ENCODE measurements at places on chromosomes 5 and 9. TPM values are rescaled to one million over a fixed set of nuclear protein-coding genes. Genes with fewer than 3 reads are reported as not detected.

The NR5A1 gene
- total RNA-seq, result not detected

DNA sequence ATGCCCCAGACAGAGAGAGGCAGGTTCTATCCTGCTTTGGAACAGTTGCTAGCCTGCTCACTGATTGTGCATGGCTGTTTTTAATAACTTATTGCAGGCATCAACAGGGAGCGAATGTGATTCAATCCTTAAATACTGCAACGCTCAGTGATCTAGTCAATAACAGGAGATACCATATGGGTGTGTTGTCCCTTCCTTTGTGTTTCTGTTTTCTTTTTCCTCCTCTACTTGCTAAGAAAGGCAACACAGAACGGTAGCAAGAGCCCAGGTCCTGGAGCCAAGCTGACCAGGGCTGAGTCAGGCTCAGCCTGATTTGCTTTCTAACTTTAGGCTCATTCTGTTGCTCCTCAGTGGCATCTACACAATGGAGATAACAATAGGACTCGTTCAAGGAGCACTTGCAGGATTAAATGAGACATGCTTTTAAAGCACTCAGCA is 98.6 kb upstream of the EQTN start:
- no peak overlapping the region for H3K27ac ChIP-seq
- H3K4me1 ChIP-seq, result no peaks in the 10 kb centered on the region
- no peak for DNase-seq
- no peak overlapping the region for H3K4me3 ChIP-seq
- peaks cover 36% of the 10 kb centered on the region for H3K27me3 ChIP-seq

DNA sequence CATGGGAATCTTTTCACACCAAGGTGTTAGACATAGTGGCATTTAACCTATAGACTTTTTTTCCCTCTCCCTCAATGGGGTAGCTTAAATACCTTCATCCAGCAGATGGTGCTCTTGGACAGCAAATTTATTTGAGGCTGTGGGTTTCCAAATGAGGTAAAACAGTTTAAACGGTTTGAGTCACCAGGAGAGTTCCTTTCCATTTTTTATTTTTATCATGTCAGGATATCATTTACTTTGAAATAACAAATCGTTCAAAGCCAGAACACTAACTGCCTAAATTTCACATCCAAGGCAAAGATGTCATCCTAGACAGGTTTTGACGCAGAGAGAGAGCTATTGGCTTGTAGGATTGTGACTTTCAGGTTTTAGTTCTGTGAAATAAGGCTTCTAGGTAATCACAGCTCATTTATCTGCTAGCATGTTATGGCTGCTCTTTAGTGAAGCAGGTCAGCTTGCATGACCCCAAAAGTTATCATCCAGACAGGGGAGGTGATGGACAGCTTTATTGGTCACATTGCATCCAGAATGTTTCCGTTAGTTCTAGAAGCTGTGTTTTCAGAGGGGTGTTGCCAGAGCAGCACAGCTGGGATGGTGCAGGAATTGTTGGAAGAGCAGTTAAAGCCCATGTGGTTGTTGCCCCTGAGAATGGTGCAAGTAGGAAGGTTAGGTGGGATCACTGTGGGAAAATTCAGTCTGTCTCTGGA is 69.8 kb downstream of the KDM4C start:
- peak; percentile 56 for DNase-seq
- no peaks in the 10 kb centered on the region for H3K27me3 ChIP-seq
- H3K36me3 ChIP-seq, result peaks cover 24% of the 10 kb centered on the region
- peak overlapping the region; percentile 53 for H3K27ac ChIP-seq
- H3K4me3 ChIP-seq, result no peak overlapping the region

- no peak for DNase-seq
- no peak overlapping the region for H3K27ac ChIP-seq
- peaks cover 11% of the 10 kb centered on the region for H3K36me3 ChIP-seq
- no peak overlapping the region for H3K4me3 ChIP-seq
- no peaks in the 10 kb centered on the region for H3K27me3 ChIP-seq
Measured at GRCh38 chr5:142803428-142804125, 33.4 kb downstream of the ARHGAP26 start.

DNA sequence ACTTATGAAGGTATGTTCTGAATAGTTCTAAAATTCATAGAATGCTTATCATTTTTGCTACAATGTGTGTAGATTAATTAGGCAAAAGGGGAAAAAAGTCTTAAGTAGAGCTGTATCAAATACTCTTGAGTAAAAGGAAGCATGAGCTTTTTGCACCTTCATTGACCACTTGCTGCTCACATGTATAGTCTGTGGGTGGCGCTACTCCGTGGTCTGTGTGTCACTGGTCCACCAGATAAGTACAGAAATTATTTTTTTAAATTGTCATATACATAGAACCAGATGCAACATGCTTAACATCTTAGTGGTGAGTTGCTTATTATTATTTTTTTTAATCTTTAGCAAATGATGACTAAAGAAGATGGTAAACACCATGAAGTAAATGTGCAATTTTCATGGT is 130.2 kb downstream of the MAN2A1 start:
- H3K36me3 ChIP-seq, result peaks cover 22% of the 10 kb centered on the region
- no peaks in the 10 kb centered on the region for H3K4me1 ChIP-seq
- H3K27me3 ChIP-seq, result no peaks in the 10 kb centered on the region
- no peak overlapping the region for H3K4me3 ChIP-seq

DNA sequence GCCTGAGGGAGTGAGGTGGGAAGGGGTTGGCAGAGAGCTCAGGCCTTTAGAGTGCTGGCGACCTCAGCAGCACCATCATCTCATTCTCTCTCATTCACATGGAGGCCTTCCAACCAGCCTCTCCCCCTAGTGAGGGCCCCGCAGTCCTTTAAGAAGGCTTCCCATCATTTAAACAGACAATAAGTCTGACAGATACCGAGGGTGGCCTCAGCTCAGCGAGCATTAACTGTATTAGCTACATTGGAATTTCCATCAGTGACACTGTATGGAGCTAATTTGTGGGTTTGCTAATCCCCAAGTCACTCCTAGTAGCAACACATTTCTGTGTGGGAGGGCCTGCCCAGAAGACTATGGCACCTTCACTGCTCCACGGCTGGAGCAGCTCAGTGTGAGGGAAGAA is 75.8 kb downstream of the INSYN2B start:
- H3K27ac ChIP-seq, result no peak overlapping the region
- no peak overlapping the region for H3K4me3 ChIP-seq
- H3K27me3 ChIP-seq, result no peaks in the 10 kb centered on the region
- H3K4me1 ChIP-seq, result peaks cover 13% of the 10 kb centered on the region
- H3K36me3 ChIP-seq, result peaks cover 14% of the 10 kb centered on the region
- no peak for DNase-seq

DNA sequence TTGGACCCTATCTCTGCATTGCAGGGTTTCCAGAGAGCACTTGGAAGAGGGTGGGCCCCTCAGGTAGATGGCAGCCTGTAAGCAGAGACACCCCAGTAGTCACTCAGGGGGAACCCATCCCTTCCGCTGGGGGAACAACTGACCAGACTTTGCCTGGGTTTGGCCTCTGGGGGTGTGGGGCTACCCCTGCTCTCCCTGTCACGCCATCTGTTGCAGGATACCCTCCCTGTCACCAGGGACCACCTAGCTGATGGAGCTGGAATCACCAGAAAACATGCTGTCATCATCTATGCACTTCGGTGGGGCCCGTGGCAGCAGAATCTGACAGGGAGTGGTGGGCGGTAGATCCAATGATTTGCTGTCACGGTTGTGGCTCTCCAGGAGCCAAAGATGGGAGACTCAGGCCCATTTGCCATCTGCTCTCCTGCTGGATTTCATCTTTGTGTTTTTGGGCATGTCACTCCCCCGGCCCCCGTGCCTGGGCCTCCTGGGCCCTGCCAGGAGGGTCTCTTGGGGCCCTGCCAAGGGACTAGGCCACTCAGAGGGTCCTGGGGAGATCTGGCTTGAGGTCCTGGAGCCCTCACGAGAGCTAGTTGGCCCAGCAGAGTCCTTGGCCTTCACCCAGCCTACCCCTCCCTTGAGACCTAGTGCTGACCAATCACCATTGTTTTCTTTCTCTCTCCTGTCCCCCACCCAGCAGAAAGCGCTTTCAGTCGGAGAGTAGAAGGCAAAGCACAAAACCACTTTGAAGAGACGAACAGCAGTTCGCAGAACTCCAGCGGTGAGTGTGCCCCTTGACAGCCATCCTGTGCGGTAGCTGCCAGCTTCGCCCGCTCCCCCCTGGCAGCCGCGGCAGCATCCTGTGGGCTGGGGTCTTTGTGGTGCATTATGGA is 45.9 kb downstream of the AMBP start:
- DNase-seq, result peak; percentile 30
- H3K4me1 ChIP-seq, result peaks cover 4% of the 10 kb centered on the region
- no peaks in the 10 kb centered on the region for H3K27me3 ChIP-seq
- H3K27ac ChIP-seq, result no peak overlapping the region
- no peaks in the 10 kb centered on the region for H3K36me3 ChIP-seq

DNA sequence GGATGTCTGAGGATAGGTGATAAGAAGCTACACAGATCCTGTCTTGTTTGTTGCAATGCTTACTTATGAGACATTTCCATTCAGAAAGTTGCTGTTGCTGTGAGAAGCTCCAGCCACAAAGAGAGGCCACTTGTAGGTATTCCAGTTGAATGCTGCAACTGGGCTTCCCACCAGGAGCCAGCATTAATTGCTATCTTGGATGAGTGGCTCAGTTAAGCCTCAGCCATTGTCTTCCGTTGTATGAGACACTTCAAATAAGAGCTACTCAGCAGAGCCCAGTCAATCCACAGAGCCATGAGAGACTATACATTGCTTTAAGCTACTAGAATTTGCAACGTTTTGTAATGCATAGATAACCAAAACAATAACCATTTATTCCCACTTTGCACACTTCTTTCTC is 104.3 kb upstream of the ARRDC3 start:
- no peak overlapping the region for H3K4me3 ChIP-seq
- peaks cover 1% of the 10 kb centered on the region for H3K36me3 ChIP-seq
- no peak overlapping the region for H3K27ac ChIP-seq

- H3K36me3 ChIP-seq, result no peaks in the 10 kb centered on the region
- no peak overlapping the region for H3K27ac ChIP-seq
- H3K27me3 ChIP-seq, result no peaks in the 10 kb centered on the region
- no peak for DNase-seq
- no peak overlapping the region for H3K4me3 ChIP-seq
- no peaks in the 10 kb centered on the region for H3K4me1 ChIP-seq
Measured at GRCh38 chr9:110114859-110115201, 93.1 kb downstream of the C9orf152 start.

- H3K4me1 ChIP-seq, result no peaks in the 10 kb centered on the region
- H3K4me3 ChIP-seq, result no peak overlapping the region
- no peak overlapping the region for H3K27ac ChIP-seq
- DNase-seq, result no peak
- H3K36me3 ChIP-seq, result no peaks in the 10 kb centered on the region
- peaks cover 3% of the 10 kb centered on the region for H3K27me3 ChIP-seq
Measured at GRCh38 chr9:14515049-14515448, 178.2 kb downstream of the ZDHHC21 start.

DNA sequence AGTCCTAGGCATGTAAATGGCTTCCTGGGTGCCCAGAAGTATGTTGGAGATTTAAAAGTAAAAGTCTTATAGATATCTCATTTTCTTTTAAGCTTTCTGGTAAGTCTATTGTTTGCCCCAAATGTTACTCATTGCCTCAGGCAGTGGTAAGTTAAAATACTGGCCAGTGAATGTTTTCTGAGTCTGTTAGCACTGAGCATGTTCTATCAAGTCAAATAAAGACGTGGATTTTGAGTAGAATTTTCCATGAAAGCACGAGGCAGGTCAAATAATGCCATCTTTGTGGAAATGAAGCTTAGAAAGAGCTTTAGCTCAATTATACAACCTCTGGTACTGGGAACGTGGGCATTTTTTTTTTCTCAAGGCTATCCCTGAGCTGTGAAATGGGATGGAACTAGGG is 651.3 kb upstream of the ACO1 start:
- DNase-seq, result no peak
- no peak overlapping the region for H3K27ac ChIP-seq
- H3K36me3 ChIP-seq, result no peaks in the 10 kb centered on the region

Measured in activated CD8-positive, alpha-beta memory T cell treated with anti-CD3 and anti-CD28 coated beads, Interleukin-2, amount 10 ng/mL, durations not matched to agents 7 days and 5 days (primary cell).